Metanephros (tissue), 2 donors: ENCODE measurements at places on chromosomes 5 and 9. TPM values are rescaled to one million over a fixed set of nuclear protein-coding genes. Genes with fewer than 3 reads are reported as not detected.

Gene PCDHGB3
- total RNA-seq: 7.1 TPM

Gene OBP2B
- total RNA-seq: not detected

Gene CAMK4
- total RNA-seq: 13.9 TPM

Gene TAS2R1
- total RNA-seq: not detected

Gene ATP6V0E1
- total RNA-seq: 95.4 TPM

Gene CBY3
- 0.58 TPM for total RNA-seq

Gene PCDHAC2
- 5.8 TPM for total RNA-seq
